Left ventricle myocardium superior (tissue), 1 donor: ENCODE measurements at places on chromosomes 1 and 21. TPM values are rescaled to one million over a fixed set of nuclear protein-coding genes. Genes with fewer than 3 reads are reported as not detected.

The TSACC gene
- not detected for total RNA-seq

The RIPPLY3 gene
- not detected for total RNA-seq

The COL6A1 gene
- 188 TPM for total RNA-seq

GRCh38 chr1:41882486-41882885, 36.2 kb downstream of the HIVEP3 start:
- no peak for DNase-seq

DNA sequence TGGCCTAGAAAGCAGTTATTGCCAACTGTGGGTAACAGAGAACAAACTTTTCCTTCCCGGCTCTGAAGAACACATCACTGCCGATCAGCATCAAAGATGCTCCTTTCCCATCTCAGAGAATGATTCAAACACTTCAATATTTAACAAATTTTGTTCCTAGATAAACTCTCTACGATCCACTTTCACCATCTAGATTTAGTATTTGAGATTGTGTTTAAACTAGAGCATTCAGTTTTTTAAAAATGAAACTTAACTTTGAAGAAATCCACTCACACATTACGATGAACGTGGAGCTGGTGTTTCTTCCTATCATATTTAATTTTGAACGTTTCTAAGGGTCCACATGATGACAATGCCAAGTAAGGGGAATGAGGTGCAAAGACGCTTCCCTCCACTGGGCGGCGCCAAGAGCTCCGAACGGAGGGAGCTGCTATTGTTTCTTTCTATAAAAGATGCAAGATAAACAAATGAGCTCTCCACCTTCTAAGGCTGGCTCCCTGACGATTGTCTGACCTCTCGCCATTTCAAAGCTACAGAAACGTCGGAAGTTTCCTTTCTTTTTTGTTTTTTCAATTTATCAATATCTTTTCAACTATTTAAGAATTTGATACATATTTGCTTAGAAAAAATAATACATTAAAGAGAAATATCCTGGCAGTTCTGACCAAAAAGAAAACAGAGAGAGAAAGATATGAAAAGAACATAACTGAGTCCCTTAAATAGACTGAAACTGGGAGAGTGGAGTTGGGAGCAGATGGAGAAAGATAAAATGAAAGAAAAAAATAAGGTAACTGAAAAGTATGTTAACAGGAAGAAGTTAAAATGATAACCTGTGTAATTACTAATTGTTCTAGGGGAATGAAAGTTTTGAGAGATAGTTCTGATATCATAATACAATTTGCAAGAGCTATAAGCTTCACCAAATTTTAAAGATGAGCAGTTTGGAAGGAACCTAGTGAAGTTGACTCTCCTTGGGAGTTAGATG, 4.4 kb upstream of the BARHL2 start:
- DNase-seq, result no peak

GRCh38 chr1:185419718-185420117, 102.7 kb upstream of the IVNS1ABP start:
- no peak for DNase-seq

- no peak for DNase-seq
Observed at GRCh38 chr21:15659753-15660422, 69.9 kb upstream of the USP25 start.
